Hepatocyte (in vitro differentiated cells): ENCODE measurements at places on chromosomes 6 and 20. TPM values are rescaled to one million over a fixed set of nuclear protein-coding genes. Genes with fewer than 3 reads are reported as not detected.

CFB gene
- total RNA-seq: 190 and 199 TPM in 2 replicates

CHD6 gene
- 31.0 and 36.7 TPM in 2 replicates for total RNA-seq

DUSP15 gene
- 23.0 and 23.5 TPM in 2 replicates for total RNA-seq

FYN gene
- total RNA-seq: 40.0 and 65.7 TPM in 2 replicates

PAK5 gene
- 0.76 and 0.97 TPM in 2 replicates for total RNA-seq

SLC22A1 gene
- total RNA-seq: 6.1 and 6.7 TPM in 2 replicates

GTSF1L gene
- total RNA-seq: not detected in 2 replicates

TSBP1 gene
- not detected in 2 replicates for total RNA-seq

GPX5 gene
- not detected in 2 replicates for total RNA-seq

MLIP gene
- 0.96 and 1.2 TPM in 2 replicates for total RNA-seq

UCKL1 gene
- 18.5 and 20.0 TPM in 2 replicates for total RNA-seq

MTFR2 gene
- 0.43 and 2.9 TPM in 2 replicates for total RNA-seq

TGM2 gene
- total RNA-seq: 120 and 133 TPM in 2 replicates

WFDC5 gene
- 0.47 TPM in 1 of 2 replicates, not detected in the other for total RNA-seq

VAPB gene
- 26.8 and 32.1 TPM in 2 replicates for total RNA-seq

DCDC2 gene
- 4.7 and 5.0 TPM in 2 replicates for total RNA-seq
